Stimulated activated CD8-positive, alpha-beta memory T cell treated with anti-CD3 and anti-CD28 coated beads, Interleukin-4, amount 100 ng/mL, for 1 hour (primary cell): ENCODE measurements at places on chromosomes 2 and 18.

DNA sequence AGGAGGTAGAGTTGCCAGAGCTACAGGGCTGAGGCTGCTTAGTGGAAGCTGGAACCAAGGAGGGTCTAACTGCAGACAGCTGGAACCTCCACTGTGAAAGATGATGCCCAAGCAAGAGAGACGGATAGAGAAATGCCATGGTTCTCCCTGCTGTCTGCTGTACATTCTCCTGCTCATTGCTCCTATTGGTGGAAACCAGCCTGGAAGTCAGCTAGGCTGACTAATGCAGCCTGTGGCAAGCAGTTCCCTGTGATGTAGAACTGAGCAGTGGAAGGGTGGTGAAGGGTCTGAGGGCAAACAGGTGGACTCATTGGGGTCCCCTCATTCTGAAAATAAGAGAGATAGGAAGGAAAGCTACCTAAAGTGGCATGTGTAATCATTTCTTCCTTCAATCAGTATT lies 563.6 kb downstream of the SLC4A3 start:
- DNase-seq = no peak

GRCh38 chr2:134392442-134393074 lies 138.7 kb downstream of the MGAT5 start:
- no peak for DNase-seq

DNA sequence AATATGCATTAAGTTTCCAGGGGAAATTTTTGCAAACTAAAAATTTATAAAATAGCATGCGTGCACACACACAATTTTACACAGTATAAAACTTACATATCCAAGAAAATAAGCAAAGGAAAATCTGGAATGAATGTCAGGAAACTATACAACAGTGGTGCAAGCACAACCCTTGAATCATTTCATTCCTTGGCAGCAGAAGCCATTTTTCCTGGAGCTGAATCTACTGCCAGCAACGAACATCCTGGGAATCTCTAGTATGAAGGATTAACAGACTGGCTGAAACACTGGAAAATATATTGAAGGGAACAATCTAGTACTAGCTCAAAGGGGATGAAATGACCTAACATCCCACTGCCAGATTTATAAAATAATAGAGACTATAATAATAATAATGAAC lies 235.3 kb downstream of the DYM start:
- no peak for DNase-seq

DNA sequence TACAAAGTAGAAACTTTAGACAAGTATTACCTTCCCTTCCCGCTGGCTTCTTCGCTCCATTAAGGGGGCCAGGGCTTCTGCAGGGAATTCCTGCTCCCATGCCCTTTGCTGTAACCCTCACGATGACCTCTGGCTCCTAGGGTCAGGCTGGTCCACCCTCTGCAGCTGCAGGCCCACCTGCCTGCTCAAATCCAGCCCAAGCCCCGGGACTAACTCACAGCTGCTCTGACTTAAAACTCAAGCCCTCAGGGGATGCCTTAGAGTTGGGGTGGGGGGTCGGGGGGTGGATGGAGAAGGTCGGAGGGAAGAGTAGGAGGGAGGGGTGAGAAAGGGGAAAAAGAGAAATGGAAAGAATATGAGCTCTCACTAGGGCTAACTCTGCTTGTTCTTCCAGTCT lies 4.9 kb downstream of the IGFBP5 start:
- no peak for DNase-seq

DNA sequence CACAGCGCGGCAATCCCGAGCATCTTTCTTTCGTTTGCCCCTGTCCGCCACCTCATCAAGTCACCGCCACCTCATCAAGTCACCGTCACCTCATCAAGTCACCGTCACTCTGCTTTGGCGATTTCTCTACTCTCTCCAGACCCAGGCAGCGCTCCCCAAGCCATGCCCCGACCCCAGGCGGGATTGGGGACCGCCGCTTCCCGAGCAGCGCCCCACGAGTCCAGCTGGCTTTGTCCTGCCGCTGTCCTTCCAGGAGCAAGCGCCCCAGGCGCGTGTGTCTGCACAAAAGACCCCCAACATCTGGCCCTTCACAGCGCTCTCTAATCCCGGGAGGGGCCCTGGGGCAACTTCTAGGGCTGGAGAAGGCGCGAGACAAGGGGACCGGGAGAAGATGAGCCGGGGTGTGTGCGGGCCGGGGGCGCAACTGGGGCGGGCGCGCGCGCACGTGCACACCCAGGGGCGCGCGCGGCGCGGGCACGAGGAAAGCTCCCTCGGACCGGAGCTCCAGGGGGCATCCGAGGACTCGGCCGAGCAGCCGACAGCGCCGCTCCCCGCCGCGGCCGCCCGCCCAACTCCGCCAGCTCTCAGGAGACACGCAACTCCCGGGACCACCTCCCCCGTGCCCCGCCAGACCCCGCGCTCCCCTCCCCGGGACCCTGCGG lies 633 bp upstream of the RNF152 start:
- DNase-seq = no peak
